ENCODE measurements at places on chromosomes 2 and 18.
A peak's percentile ranks its signal among the peaks of the same experiment; 100 is the strongest.

GRCh38 chr2:178592655-178593054 is 112.4 kb downstream of the PLEKHA3 start:
- no peak for DNase-seq

DNA sequence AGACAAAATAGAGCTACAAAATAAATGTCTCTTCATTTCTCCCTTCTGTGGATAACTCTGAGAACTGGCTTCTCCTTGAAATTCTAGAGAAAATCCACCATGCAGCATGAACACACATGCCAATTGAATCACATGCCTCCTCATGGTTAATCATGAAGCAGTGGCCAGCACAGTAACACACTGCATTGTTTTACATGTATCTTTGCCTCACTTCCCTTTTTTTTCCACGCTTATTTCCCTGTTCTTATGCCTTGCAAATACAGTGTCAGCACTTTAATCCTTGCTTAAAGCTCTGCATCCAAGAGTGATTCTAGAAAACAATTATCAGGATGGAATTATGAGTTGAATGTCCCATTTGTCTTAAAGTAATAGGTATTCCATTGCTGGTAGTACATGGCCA is 50.3 kb upstream of the ZBTB7C start:
- DNase-seq = no peak

DNA sequence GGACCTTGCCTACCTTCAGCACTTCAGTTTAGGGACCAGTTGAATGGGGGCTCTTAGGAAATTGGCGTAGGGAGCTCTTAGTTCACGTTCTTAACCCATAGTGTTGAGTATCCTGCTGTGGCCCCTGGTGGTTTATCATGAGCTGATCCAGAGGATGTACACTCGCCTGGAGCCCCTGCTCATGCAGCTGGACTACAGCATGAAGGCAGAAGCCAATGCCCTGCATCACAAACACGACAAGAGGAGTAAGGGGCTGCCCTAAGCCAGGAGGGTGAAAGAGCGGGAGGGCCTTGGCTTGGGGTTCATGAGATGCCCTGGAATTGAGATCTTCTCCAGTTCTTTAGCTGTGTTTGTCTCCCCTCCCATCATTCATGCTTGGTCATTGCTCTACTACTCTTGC is 2.9 kb downstream of the RETREG2 start:
- no peak for DNase-seq

DNA sequence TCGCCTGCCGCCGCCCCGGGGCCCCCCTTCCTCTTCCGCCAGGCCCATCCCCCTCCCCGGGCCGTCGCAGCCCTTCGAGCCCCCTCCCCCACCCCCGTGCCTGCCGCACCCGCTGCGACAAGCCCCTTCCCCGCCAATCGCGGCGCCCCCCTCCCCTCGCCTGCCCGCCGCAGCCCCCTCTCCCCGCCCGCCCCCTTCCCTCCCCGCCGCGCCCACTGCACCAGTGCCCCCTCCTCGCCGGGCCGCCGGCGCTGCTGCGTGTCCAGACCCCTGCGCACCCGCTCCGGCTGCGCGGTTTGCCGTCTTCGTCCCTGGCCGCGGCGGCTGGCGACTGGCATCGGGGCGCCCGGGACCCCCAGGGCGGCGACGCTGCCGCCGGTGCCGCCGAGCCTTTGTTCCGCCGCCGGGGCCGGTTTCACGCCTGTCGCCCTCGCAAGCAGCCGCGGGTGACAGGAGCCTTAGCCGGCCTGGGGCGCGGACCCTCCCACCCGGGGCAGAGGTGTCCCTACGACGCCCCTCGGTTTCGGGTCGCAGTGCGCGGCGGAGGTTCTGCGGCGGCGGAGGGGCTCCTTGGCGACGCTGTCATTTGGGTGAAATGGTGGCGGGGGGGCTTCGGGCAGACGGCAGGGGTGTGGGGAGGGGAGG is 18.1 kb downstream of the GPC1 start:
- DNase-seq = no peak

DNA sequence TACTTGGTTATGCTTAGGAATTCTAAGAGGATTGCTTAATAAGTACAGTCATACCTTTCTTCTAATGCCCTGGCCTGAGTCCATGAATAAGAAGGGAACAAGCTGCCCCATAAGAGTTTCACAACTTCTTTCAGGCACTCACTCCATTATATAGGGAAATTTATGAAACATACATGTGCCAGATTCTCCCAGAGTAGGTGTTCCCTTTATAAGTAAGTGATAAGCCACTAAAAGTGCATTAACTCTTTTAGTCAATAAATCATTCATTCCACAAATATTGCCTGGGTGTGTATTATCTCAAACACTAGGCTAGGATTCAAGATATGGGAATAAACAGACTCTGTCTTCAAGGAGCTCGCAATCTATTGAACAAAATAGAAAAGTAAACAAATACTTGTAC is 84.5 kb upstream of the RBBP8 start:
- DNase-seq = no peak

GRCh38 chr2:240469740-240470139 is 34.3 kb downstream of the GPC1 start:
- DNase-seq = peak; percentile 58

GRCh38 chr2:23824777-23825212 is 102.1 kb downstream of the ATAD2B start:
- DNase-seq = no peak

GRCh38 chr2:126359494-126359893 is 296.5 kb upstream of the GYPC start:
- no peak for DNase-seq

DNA sequence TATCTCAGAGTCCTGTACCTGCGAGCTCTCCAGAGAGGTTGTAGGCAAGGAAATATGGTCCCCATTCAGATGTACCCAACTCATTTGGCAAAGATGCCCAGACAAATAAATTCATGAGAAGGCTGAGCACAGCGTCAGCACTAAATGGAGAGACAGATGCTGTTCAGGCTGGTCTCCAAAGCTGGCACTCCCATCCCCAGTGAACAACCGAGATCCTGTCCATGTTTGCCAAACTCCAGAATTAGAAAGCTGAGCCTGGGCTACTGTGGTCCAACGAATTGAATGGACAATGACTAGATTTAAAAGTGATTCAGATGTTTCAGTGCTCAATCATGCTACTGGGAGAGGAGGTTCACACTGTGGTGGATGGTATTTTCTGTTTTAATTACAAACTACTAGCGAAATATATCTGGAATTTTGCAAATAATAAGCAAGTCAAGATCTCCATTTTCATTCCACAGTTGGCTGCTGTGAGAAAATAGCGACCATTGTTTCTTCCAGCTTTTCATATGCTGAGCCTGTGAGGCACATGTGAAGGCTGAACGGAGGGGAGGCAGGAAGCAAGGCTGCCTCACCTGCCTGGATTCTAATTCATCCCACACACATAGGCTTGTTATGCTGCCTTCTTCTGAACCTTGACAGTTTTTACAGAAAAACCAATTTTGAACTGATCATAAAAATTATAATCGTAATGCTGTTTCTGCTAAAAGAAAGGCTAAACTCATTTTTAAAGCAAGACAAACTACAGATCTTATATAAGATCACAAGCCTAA is 22.6 kb upstream of the DAPL1 start:
- no peak for DNase-seq

GRCh38 chr2:32627441-32627813 is 423 bp upstream of the TTC27 start:
- DNase-seq = no peak

GRCh38 chr18:62070302-62070701 is 116.6 kb downstream of the PIGN start:
- no peak for DNase-seq

DNA sequence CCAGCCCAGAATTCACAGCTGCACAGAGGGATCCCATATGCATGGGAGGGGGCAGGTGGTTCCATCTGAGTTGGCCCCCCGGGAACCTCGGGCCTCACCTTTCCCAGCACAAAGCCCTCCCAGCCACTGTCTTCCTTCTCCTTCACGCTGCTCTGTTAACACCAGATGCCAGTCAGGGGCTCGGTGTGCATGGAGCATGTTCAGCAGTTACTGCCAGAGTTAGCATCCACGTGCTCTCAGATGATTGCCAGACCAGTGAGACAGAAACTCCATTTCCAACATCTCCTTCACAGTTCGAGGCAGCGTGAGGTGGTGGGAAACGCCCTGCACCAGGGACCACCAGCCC is 101.0 kb downstream of the PTGR3 start:
- DNase-seq = peak; percentile 56

- no peak for DNase-seq
Measured at GRCh38 chr2:45330108-45330507, 281.0 kb downstream of the SRBD1 start.

DNA sequence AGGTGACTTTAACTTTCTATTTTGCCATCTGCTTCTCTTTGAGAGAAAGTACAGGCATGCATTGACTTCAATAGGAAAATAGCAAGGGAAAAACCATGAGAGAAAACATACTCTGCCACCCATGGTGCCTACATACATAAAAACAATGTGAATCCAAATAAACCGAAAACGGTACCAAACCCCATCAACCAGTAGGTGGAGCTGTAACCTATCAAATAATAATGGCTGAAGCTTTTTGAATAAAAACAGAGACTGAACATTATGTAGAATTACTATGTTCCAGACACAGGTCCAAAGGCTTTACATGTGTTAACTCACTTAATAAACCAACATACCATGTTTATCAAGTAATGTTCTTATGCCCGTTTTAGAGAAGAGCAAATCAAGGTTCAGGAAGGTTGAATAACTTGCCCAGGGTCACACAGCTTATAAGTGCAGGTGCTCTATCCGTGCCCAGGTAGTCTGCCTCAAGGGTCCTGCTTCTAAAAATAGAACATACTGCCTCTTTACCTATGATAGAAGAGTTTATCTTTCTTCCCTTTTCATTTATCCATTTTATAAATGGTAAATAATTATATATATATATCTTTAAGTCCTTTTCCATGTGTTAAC is 293.9 kb upstream of the SYT4 start:
- no peak for DNase-seq

- DNase-seq = no peak
Measured at GRCh38 chr2:174522553-174522952, 35.7 kb upstream of the GPR155 start.

Measured in vagina (tissue), 2 donors.